ENCODE measurements at places on chromosomes 6 and 20.

- no peak for DNase-seq
Observed at GRCh38 chr6:77773157-77773822, 120.5 kb downstream of the MEI4 start.

- no peak for DNase-seq
Observed at GRCh38 chr20:46999801-47000465, 105.3 kb downstream of the EYA2 start.

GRCh38 chr6:136784910-136785746 is 7.1 kb downstream of the MAP3K5 start:
- DNase-seq, result no peak

GRCh38 chr20:62314339-62314638 is 11.5 kb downstream of the ADRM1 start:
- DNase-seq, result peak; percentile 79

DNA sequence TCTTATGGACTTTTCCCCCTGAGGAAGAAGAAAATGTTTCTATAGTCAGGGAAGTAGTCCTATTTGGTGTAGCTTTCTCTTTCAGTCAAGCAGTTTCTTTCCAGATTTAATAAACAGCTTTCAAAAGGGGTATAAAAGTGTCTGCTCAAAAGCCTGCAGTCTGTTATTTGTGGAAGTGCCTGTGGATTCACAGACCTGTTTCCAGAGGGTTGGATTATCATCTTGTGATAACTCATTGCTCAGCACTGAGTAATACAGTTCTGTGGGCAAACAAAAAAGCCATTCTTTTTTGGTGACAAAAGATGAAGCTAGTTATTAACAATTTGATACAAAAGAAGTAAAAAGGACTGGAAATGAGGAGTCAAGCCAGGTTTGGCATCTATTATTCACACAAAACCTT is 358.2 kb upstream of the ID4 start:
- DNase-seq, result no peak

GRCh38 chr6:71902261-71902660 is 15.9 kb downstream of the RIMS1 start:
- DNase-seq, result no peak

- no peak for DNase-seq
Observed at GRCh38 chr6:79137671-79138070, 59.6 kb upstream of the PHIP start.

DNA sequence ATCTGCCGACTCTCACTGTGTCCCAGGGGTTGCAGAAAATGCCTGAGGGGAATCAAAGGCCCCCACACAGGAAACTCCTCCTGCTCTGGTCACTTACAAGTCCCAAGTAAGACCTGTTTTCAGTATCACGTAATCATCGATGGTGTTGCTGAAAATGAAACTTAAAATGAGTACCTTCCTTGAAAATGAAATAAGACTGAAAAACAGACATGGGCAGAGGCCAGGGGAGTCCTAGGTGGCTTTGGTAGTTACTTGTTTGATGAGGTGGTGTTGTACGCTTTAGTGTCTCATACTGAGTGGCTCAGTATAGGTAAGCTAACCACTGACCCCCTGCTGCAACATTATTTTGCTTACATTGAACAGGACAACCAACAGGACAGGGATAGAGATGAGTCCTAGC is 43.0 kb upstream of the SYNCRIP start:
- DNase-seq, result no peak

GRCh38 chr6:36852481-36853147 is 13.4 kb upstream of the CPNE5 start:
- no peak for DNase-seq

DNA sequence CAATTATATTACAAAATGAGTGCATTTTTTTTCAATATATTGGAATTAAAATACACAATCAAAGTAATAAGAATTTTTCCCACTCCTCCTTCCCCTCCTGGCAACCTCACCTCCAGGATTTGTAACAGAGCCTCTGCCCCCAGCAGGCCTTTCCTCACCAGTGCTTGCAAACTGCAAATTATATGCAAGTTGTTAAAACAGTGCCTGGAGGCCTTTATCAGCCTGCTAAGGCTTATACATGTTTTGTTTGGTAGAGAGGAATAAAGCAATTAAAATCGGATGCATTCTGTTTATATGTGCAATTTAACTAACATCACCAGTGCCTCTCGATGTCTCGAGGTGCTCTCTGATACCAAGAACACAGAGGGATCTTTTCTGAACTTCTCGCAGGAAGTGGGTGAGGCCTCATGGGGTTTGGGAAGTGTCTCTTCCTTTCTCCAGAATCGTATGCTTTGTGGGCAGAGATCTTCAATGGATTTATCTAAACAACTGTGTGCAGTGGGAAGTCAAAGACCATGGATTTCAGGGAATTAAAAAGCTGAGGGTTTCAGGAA is 186.8 kb downstream of the CDH26 start:
- DNase-seq, result no peak

GRCh38 chr6:143525356-143525755 is 13.8 kb upstream of the FUCA2 start:
- no peak for DNase-seq

- no peak for DNase-seq
Observed at GRCh38 chr20:35637276-35637675, 21.6 kb downstream of the SPAG4 start.

- DNase-seq, result no peak
Observed at GRCh38 chr20:5602346-5602745, 147.9 kb upstream of the SHLD1 start.

DNA sequence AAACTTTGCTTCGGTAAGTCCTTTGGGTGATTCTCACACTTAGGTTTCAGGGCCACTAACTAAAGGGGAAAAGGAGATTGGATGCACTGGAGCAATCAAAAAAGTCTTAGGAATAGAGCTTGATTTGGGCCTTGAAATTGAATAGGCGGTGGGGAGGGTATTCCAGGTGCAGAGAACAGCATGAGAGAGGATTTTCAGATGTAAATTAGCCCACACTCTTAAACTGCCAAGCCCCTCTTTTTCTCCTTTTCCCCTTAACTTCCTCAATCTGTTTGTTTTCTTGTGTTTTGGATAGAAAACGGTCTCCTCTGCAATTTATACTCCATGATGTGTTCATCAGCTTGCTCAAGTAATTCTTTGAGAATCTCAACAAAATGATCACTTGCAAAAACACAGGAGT is 62.1 kb upstream of the RIPOR2 start:
- no peak for DNase-seq

- no peak for DNase-seq
Observed at GRCh38 chr6:24910961-24911725, 24.6 kb downstream of the RIPOR2 start.

- no peak for DNase-seq
Observed at GRCh38 chr6:52649536-52650160, 21.3 kb upstream of the TMEM14A start.

- DNase-seq, result no peak
Observed at GRCh38 chr6:44335631-44336030, 6.8 kb upstream of the SPATS1 start.

DNA sequence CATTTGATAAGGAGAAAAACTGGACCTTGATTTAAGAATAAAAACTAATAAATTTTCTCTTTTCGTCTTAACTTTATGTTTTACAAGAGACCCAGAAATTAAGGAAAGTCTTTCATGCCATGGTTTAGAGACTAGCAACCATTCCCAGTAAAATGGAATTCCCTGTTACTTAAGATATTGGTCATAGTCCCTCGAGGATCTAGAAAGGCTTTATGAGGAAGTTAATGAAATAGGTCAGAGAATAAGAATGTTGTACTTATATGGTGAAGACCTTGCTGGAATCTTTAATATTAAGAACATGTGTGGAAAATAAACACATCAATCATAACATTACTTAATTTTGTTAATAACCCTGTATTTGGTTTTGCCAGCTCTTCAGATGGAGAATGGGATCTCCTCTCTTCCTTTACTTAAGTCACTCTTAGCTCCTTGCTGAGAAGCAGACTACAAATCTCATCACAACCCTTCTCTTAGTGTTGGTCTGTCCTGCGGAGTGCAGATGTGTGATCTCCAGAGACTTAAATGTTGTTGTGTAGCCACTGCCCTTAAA is 382.9 kb downstream of the QKI start:
- no peak for DNase-seq
